GM12892 (cell line): ENCODE measurements at places on chromosomes 16 and 17.

DNA sequence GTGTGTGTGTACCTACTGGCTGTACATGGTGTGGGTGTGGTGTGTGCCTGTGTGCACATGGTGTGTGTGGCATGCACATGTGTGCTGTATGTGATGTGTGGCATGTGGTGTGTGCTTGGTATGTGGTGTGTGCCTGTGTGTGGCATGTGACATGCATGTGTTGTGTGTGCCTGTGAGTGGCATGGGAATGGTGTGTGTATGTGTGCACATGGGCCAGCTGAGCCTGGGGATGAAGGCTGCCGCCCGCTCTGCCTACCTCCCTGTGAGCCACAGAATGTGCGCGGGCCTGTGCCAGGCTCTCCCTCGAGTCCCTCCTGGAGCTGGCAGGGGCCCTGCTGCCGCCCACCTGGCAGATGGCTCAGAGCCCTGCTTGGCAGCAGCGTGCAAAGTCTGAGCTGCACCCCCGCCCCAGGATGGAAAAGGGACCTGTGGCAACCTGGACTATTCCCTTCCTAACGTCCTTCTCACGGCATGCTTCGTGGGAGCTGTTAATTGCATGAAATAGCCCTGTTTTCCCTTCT lies 9.3 kb downstream of the PRSS27 start:
- DNase-seq = no peak

DNA sequence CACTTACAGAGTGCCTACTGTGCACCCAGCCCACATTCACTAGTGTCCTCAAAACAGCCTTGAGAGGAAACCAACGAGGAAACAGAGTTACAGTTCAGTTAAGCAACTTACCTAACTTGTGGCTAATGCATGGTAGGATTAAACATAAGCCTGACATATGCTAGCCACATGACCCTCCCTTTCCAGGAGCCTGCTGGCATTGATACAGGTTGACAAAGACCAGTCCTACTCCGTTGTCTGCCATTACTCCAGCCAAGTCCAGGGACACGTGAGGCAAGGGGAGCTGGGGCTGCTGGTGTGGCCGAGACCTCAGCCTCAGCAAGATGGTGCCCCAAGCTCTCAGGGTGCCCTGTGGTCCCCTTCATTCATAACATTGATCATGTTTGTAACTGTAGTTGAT lies 37.9 kb downstream of the SNX20 start:
- no peak for DNase-seq

GRCh38 chr17:76546556-76547182 lies 6.8 kb downstream of the PRCD start:
- DNase-seq = no peak

- no peak for DNase-seq
Measured at GRCh38 chr16:55471448-55472097, 7.4 kb upstream of the MMP2 start.
